ENCODE measurements at places on chromosomes 16 and 17.

- no peak for DNase-seq
Measured at GRCh38 chr16:11986521-11987057, 10.1 kb downstream of the SNX29 start.

DNA sequence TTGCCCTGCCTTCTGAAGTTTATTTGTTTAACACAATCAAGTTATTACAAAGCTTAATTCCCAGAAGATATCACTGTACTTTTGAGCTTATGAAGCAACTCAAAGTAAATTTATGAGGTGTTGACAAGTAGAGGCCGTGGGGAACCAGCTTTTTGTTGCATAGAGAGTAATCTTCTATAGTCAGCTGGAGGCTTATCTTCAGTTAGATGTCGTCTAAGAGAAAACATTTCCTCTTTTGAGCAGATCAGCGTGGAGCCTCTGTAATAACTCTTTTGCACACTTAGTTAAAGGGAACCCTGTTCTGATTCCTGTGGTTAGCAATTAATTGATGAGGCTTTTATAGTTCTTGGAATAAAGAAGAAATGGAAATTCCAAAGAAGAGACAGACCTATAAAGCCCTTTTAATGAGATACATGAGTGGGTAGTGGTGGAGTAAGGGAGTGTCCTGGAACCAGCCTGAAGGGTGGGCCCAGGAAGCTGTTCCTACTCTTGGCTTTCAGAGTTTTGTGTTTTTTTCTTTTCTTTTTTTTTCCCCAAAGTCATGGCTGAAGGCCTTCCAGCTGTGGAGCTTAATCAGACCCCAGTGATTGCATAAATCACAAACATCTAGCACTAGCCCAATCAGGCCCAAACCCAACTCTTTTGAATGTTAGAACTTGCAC is 28.9 kb upstream of the MAP3K14 start:
- DNase-seq, result peak; percentile 63

GRCh38 chr16:80427795-80428194 is 113.0 kb upstream of the DYNLRB2 start:
- no peak for DNase-seq

DNA sequence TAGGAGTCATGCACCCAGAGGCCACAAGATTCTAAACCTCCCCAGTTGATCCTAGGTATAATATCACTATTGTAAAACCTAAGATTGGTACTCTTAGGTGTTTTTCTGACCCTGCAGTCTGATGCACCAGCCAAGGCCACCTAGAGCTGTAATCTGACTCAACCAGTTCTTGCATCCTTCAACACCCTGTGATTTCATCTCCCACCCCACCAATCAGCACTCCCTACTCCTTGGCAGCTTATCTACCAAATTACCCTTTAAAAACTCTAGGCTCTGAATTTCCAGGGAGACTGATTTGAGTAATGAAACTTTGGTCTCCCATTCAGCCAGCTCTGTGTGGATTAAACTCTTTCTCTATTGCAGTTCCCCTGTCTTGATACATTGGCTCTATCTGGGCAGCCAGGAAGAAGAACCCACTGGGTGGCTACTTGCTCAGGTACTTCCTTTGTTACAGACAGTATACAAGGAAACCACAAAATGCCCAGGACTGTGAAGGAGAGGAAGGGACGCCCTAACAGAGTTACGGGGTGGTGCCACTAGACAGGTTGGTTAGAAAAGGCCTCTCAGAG is 1.2 kb upstream of the CDIP1 start:
- no peak for DNase-seq

DNA sequence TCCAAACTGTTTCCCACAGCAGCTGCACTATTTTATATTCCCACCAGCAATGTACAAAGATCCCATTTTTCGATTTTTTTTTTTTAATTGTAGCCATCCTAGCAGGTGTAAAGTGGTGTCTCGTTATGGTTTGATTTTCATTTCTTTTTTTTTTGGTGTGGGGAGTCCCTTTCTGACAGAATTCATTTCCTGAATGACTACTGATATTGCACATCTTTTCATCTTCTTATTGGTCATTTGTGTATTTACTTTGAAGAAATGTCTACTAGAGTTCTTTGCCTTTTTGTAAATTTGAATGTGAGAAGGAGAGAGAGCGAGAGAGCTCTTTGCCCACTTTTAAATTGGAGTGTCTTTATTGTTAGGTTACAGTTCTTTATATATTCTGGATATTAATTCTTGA is 14.0 kb downstream of the CYB5B start:
- DNase-seq, result no peak

DNA sequence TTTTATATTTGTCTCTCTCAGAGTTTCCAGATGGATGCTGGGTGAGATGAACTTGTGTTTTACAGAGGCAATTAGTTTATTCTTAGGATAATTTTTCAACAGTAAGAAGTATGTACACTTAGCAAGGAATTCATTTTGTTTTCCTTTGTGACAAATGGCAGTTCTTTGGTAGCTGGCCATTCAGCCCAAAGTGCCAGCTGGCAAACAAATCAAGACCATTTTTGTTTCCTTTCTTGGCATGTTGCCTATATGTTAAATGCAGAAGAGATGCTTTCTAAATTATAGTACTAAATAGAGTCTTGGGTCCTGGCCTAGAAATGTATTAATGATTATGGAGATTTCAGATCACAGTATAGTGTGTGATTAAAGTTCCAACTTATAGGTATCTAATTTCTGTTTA is 337.1 kb downstream of the CNTNAP4 start:
- no peak for DNase-seq

DNA sequence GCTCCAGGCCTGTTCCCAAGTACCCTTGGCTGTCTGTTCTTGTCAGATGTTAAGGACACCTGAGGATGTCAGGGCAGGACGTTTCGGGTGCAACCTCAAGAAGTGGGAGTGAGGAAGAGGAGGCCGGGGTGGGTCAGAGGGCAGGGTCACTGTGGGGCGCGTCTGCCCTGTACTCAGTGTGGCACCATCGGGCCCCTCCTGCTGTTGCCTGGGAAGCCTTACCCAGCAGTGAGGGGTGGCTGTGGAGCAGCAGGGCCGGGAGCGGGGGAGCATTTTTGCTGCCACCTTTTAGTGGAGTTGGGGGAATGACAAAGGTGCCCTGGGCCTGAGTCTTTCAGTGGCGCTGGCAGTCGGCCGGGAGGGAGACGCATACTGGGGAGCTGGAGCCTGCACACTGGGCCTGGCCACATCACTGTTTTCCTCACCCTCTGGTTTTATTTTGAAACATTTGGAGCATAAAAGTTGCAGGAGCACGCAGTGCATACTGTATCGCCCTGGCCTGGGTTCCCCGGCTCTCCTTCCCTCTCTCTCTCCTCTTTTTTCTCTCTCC is 11.1 kb upstream of the FLYWCH1 start:
- no peak for DNase-seq

DNA sequence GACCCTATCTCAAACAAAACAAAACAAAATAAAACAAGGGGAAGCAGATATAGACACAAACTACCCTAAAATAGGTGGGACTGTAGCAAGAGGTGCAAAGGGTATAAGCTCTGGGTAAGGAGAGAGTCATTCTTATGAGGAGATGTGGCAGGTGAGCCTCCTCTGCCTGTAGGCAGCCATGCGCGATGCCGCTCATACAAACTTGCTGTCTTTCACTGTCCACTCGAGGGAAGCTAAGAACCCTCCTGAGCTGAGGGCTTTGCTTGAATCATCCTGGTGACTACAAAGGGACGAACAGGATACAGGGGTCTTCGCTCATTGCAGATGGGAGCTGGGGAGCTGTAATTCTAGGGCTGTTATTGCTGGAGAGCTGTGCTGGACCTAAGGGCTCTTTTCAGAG is 14.8 kb upstream of the IL27 start:
- no peak for DNase-seq

DNA sequence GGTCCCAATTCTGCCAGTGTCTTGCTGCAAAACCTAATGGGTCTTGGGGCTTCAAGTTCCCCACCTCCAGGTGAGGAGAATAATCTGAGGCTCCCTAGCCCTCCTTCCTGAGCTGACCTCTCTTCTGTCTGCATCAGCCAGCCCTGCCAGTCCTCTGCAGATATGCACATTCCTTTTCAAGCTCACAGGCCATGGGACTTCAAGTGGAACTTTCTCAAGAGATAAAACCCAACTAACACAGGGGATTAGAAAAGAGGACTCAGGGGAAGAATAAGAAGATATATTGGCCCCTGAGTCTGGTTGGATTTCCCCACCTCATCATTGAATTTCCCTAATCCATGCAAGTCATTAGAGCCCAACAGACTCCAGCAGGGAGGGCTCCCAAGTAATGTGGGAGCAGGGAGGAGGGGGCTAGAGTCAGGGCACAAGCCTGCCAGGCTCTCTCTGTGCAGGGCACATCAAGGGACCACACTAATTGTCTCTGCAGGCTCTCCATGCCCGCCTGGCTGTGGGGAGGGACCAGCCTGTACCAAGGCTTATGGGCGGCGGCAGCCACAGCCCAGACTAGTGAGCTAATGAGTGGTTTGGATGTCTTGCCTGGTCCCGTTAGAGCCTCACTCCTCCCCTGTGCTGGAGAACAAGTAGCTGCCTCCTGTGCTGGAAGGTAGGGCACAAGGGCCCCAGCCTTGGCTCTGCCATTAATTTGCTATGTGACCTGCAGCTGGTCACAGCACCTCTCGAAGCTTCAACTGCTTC is 1.2 kb downstream of the KRT14 start:
- DNase-seq, result no peak

- no peak for DNase-seq
Measured at GRCh38 chr17:65438708-65439294, 122.6 kb downstream of the AXIN2 start.

DNA sequence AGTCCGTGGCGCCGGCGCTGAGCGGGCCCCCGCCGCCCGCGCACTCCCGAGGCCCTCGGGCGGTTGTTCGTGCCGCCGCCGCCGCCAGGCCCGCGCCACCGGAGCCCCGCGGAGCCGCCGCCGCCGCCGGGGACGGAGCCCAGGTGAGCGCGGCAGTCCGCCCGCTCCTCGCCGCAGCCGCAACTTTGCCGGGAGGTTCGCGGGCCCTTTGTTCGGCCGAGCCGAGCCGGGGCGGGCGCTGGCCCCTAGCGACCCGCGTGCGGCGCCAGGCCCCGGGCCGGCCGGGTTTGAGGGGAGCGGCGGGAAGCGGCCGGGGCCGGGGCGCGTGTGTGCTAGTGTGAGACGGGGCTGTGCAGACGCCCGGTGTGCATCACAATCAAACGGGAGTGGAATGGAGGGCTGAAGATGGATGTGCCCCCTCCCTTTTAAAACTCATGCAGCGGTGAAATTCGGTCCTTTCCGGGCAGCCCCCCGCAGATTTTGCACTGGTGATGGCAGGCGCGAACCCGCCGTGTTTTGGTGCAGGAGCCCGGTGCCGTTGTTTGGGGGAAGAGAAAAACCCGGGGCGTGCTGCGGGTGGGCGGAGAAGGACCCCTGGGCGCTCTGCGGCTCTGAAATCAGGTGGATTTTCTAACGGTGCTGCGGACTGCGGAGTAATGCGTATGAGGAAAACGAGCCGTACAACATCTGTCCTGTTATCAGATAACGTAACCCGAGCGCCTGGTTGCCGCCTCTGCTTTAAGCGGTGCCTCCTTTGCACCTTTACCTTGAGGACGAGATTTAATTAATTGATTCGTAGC is 823 bp downstream of the TNRC6C start:
- no peak for DNase-seq

- DNase-seq, result no peak
Measured at GRCh38 chr17:75151930-75152329, 2.4 kb downstream of the JPT1 start.

- DNase-seq, result no peak
Measured at GRCh38 chr17:70687421-70687820, 518.1 kb downstream of the KCNJ2 start.

GRCh38 chr17:22142091-22142490 is 449.8 kb downstream of the KCNJ18 start:
- DNase-seq, result no peak

DNA sequence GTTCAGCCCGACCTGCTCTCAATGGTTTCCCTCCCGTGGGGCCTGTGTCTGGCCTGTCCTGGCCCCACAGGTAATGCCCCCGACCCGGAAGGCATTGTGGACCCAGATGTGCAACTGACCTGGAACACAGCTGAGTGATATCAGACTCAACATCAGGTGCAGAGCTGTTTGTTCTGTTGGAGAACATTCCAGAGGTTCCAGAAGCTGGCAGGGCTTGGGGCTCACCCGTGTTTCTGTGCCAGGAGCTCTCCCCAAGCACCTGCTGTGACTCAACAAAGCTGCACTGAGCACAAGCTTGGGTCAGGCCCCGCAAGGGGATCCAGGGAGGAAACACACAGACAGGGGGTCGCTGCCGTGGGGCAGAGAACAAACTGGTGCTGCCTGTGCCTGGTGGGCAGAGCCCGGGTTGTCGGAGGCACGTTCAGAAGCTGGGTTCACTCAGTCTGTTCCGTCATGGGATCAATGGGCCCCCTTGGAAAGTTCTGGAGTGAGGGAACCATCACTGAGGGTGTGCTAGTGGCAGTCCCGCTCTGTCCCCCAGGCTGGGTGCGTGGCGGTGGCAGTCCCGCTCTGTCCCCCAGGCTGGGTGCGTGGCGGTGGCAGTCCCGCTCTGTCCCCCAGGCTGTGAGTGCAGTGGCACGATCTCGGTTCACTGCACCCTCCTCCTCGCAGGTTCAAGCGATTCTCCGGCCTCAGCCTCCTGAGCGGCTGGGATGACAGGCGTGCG is 22.1 kb downstream of the HS3ST6 start:
- no peak for DNase-seq

DNA sequence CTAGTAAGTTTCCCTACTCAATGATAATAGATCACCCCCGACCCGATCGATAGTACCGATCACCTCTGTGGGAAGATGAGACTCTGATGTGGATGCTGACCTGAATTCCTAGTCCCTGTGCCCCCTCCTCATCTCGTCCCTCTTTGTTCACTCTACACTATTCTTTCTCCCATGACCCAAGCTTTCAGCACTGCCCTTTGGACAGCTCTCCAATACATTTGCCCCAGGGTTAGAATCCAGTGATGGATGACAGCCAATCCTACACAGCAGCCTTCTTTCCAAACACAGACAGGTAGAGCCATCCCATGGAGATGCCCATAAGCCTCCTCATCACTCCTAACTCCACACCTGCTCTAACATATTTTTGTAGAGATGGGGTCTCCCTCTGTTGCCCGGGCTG is 141.1 kb downstream of the GSG1L start:
- no peak for DNase-seq

DNA sequence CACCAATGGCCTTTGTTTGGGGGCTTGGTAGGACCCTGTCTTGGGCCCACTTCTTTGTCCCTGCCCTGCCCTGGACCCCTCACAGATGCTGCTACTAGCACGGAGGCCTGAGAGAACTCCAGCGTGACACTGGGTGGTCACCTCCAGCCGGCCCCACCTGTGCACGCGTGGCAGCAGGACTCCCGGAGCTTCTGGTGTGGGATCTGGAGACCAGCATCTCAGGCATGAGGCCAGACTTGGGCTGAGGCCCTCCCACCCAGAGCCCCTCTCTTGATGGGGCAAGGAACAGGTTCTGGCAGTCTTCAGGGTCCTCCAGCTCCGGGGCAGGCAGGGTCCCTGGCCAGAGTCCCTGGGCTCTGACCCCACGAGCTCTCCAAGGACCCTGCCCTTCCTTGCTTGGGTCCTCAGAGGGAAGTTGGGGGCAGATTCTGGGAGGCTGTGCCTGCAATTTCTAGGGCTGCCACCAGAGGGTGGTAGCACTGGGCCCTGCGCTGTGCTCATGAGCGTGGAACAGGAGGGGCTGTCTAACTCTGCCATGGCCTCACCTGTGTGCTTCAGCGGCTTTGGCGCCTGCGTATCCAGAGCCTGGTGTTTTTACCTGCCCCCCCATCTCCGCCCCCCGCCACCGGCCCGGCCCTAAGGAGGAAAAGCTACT is 3.1 kb upstream of the BAIAP3 start:
- DNase-seq, result no peak

GRCh38 chr16:11005611-11005975 is 61.2 kb downstream of the CLEC16A start:
- DNase-seq, result no peak
